ENCODE measurements at places on chromosomes 2 and 18.

DNA sequence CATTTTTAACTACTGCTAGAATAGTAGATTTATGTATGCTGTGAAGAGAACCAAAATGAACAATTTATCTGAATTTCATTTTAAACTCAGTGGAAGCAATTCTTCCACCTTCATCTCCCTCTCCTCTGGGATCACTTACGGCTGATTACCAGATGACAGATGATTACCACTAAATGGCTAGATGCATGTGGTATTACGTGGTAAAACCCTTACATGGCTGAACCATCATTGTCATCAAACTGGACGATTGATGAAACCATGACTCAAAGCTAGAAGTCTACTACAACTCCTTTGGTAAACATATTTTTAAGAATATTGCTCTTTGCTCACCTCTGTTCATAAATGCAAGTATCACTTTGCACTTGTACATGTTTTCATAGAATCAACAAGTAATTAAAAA is 48.5 kb upstream of the DOCK10 start:
- no peak for DNase-seq

GRCh38 chr2:195656161-195656858 is 716 bp upstream of the SLC39A10 start:
- DNase-seq, result no peak

DNA sequence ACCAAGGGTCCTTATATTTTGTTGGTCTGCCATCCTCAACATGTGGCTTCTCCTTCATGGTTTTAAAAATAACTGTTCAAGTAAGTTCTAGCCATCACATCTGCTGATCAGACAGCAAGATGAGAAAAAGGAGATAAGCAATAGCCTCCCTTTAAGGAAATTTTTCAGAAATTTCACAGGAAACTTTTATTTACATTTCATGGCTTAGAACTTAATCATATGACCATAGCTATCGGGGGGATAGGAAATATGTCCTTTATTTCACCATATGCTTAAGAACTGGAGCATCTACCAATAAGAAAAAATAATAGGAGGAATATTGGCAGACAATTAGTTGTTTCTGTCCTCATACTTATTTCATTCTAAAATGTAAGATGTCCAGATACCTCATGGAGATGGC is 16.2 kb downstream of the ATF2 start:
- no peak for DNase-seq

DNA sequence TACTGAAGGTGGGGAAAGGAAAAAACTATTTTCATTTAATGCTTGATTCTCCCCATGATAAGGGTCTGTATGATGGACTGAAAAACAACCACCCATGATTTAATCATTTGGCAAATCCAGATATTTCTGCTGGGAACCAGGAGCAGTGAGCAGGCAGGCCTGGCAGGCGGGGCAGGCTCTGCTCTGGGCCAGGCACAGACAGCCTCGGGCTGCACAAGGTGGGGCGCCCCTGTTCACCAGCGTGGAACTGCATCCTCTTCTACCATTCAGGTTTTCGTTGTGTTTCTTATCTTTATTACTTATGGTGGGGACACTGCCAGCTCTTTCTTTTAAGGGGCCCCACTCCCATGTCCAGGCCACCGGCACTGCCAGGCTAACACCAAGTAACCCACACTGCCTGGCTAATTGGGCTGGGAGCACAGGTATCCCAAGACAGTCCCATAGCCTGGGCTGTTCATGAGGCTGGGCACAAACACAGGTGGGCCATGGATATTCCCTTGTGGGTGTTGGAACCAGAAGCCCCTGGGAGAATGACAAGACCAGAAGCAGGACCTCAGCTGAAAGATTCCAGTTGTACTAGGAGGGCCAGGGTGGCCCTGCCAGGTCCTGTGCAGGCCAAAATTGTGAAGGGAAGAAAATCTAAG is 57.1 kb upstream of the RALBP1 start:
- DNase-seq, result no peak

- DNase-seq, result no peak
Observed at GRCh38 chr2:191935247-191935646, 88.4 kb upstream of the CAVIN2 start.

- DNase-seq, result no peak
Observed at GRCh38 chr2:214896274-214896673, 86.8 kb upstream of the BARD1 start.

GRCh38 chr18:37429791-37430190 is 135.8 kb downstream of the CELF4 start:
- no peak for DNase-seq

- no peak for DNase-seq
Observed at GRCh38 chr18:23933407-23933806, 81.1 kb upstream of the TTC39C start.

DNA sequence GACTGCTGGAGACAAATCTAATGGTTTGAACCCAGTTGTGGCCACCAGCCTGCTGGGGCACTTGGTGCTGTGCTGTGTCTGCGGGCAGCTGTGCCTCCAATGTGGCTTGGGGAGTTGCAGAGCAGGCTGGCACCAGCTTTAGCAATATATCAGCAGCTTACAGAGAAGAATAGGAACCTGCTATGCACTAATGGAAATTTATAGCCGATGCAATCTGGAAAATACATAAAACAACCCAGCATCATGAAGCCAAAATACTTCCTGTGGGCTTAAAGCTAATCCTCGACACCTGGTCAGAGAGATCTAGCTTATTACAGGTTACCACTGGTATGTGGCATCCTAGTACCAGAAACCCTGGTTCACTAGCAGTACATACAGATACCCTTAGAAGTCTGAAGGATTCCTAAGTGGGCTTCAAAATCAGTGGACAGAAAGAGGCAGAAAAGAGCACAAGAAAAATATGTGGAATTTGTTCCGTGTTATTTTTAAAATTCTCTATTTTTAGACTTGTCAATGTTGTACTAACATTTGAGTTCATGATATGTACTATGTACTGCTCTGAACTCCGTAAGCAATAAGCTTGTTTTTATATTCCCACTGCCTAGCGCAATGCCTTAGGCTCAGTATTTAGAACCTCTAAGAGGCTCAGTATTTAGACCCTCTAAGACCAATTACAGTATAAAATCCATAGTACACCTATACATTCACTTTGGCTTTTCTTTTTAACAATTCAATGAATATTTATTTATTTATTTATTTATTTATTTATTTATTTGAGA is 194.7 kb downstream of the UXS1 start:
- DNase-seq, result no peak

DNA sequence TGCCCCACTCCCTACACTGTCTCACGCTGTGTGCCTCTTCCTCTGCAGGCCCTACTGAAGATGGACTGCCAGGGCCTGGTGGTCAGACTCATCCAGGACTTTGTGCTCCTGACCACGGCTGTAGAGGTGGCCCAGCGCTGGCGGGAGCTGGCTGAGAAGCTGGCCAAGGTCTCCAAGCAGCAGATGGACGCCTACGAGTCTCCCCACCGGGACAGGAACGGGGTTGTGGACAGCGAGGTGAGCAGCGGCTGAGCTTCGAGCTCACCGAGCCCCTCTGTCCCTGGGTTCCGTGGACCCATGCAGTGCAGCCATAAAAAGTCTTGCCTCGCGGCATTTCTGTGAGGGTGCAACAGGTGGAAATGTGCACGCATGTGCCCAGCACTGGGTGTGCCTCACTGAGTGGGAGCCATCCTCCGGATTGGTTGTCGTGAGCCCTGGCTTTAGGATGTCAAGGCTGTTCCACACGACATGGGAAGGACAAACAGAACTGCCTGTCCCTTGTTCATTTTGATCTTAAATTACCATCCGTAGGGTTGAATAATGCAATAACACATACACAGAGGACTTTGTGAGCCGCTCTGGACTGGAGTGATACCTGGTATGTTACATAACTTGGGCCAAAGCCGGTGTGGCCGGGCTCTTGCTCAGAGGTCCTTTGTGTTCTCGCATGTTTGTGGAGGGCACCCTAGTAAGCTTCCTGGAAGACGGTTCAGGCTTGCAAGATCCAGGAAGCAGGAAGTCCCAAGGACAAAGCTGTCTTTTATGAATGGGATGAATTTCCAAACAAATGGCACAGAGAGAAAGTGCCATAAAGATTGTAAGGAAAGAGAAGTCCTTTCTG is 100.9 kb downstream of the SH3BP4 start:
- no peak for DNase-seq

- no peak for DNase-seq
Observed at GRCh38 chr2:102046135-102046986, 54.6 kb downstream of the IL1R2 start.

DNA sequence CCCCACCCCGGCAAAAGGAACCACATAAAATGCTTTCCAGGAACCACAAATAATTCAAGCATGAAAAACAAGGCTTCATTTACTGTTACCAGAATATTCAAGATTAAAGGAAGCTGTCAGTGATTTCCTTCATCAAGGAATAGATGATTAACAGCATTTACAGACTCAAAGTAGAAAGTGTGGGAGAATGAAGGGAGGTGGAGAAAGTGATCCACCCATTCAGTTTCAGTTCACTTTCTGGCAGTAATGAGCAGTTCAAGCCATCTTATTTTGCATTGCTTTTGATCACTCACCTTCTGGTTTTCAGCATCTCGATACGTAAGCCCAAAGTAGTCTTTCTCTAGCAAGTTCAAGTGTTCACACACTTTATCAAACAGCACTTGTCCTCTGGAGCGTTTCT is 99.0 kb downstream of the EPB41L3 start:
- DNase-seq, result no peak

GRCh38 chr2:33168922-33169321 is 222.2 kb downstream of the LTBP1 start:
- no peak for DNase-seq

DNA sequence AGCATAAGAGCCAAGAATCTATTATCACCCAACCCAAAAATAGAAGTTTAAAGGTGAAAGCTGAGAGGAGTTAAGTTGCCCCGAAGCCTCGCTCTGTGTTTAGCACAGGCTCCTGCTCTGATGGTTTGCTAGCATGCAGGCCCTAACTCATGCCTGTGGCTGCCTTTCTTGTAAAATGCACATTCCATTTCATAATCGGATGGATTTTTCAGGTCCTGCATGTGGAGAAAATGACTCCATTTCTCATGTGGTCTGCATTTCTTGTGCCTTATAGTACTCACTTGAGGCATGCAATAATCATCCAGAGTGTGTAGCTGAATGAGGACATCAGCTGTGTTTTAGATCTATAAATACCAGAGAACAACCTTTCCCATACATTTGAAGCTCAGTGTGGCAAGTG is 381.8 kb downstream of the CPS1 start:
- DNase-seq, result no peak
